Naive thymus-derived CD8-positive, alpha-beta T cell (primary cell): ENCODE measurements at places on chromosomes 3 and 15.

GRCh38 chr3:55531321-55531720 is 44.2 kb upstream of the WNT5A start:
- no peak overlapping the region for H3K27ac ChIP-seq
- no peaks in the 10 kb centered on the region for H3K4me1 ChIP-seq
- no peak overlapping the region for H3K4me3 ChIP-seq
- no peak for DNase-seq

GRCh38 chr3:143203848-143204247 is 84.3 kb downstream of the CHST2 start:
- H3K36me3 ChIP-seq, result peaks cover 14% of the 10 kb centered on the region
- H3K27ac ChIP-seq, result no peak overlapping the region
- H3K4me1 ChIP-seq, result peaks cover 5% of the 10 kb centered on the region
- H3K4me3 ChIP-seq, result no peak overlapping the region

- H3K27me3 ChIP-seq, result no peaks in the 10 kb centered on the region
- peak; percentile 22 for DNase-seq
Observed at GRCh38 chr3:112333002-112333380, at the start of gene CD200. Gene CD200, plus strand, starts transcription at chr3:112333156. Its CDS starts 57 bp downstream, at chr3:112333213.

DNA sequence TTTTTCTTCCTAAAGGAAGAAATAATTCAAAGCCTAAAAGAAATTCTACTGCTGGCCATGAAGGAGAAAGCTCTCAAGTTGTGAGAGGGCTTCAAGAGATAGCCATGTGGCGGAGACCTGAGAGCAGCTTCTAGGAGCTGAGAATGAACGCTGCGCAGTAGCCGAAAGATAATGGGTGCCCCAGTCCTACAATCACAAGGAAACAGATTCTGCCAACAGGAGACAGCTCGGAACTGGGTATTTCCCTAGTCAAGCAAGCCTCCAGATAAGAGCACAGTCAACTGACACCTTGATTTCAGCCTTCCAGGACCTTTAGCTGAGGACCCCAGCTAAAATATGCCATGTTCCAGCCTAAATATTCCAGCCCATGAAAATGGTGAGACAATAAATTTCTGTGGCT is 824.1 kb downstream of the FHIT start:
- H3K36me3 ChIP-seq, result no peaks in the 10 kb centered on the region
- H3K4me3 ChIP-seq, result no peak overlapping the region
- no peak for DNase-seq
